ENCODE measurements at places on chromosomes 6 and 20. TPM values are rescaled to one million over a fixed set of nuclear protein-coding genes. Genes with fewer than 3 reads are reported as not detected.

DNA sequence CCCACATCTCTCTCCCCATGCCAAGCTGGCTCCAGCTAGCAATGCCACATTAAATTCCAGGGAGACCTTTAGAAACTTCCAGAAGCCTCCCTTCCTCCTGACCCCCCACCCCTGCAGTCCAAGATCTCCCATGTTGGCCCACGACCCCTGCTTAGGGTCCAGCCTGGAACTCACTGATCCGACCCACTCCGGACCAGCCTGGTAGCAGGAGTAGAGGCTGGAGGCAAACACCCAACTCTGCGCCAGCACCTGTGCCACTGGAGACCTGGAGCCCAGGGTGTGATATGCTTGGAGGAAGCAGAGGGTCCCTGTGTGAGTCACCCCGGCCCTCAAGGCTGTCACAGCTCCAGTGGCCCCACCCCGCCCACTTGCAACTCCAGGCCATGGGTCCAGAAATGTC is 3.3 kb upstream of the ULBP1 start:
- H3K36me3 ChIP-seq, result peaks cover 2% of the 10 kb centered on the region
- peaks cover 66% of the 10 kb centered on the region for H3K27me3 ChIP-seq
- H3K4me3 ChIP-seq, result no peak overlapping the region
- DNase-seq, result no peak

CFAP206 gene
- not detected for total RNA-seq

HLA-DPA1 gene
- total RNA-seq, result 27.6 TPM

GRCh38 chr6:43878127-43878634 is 108.2 kb downstream of the VEGFA start:
- no peak overlapping the region for H3K27ac ChIP-seq
- no peak for DNase-seq
- H3K27me3 ChIP-seq, result no peaks in the 10 kb centered on the region
- H3K36me3 ChIP-seq, result no peaks in the 10 kb centered on the region
- no peaks in the 10 kb centered on the region for H3K4me1 ChIP-seq

- H3K4me3 ChIP-seq, result no peak overlapping the region
- peaks cover 17% of the 10 kb centered on the region for H3K4me1 ChIP-seq
- peak; percentile 49 for DNase-seq
- no peaks in the 10 kb centered on the region for H3K36me3 ChIP-seq
- peak overlapping the region; percentile 78 for H3K27ac ChIP-seq
Measured at GRCh38 chr6:106373502-106374239, 13.2 kb downstream of the CRYBG1 start.

OOEP gene
- not detected for total RNA-seq

DNA sequence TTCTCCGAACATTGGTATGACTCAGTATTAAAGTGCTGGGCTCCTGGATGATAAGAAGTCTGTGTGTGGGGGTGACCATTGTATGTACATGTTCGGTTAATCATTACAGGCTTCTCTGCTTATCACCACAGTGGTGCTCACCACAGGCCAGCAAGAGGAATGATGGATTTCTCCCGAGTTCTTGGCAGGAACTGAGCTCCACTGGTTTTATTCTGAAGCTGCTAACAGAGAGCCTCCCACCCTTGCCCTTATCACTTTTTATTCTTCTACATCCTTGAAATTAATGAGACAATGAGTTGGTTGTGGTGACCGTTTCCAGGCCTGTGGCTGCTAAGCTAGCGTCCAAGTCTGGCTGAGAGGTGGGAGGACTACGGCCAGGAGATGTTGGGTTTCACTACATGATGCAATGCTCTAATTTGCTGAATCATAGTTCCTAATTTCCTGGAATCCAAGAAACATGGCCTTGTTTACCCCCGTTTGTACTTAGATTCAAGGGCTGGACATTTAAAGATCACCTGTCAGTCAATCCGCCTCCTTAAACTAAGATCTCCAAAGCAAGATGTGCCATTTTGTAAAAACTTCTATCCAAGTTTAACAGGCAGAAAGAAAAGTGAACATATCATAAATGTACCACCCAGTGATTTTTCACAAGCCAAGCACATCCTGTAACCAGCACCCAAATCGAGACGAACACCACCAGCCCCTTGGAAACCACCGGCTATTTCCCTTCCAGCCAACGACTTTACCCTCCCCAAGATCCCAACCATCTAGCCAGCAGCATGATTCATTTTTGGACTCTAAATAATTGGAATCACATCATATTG is 172.5 kb downstream of the FOXA2 start:
- H3K27ac ChIP-seq, result no peak overlapping the region
- DNase-seq, result no peak
- H3K27me3 ChIP-seq, result no peaks in the 10 kb centered on the region

ZDHHC14 gene
- total RNA-seq, result 1.7 TPM

Data from activated CD8-positive, alpha-beta T cell treated with anti-CD3 and anti-CD28 coated beads for 36 hours (primary cell).